ENCODE measurements at places on chromosomes 12 and 14.

- DNase-seq: no peak
Measured at GRCh38 chr14:99515301-99516155, 34.3 kb downstream of the CCNK start.

- no peak for DNase-seq
Measured at GRCh38 chr12:79452906-79453305, 237.9 kb downstream of the PAWR start.

GRCh38 chr14:83173687-83174086 lies 1640.0 kb upstream of the SEL1L start:
- no peak for DNase-seq

GRCh38 chr14:31489691-31490090 lies 1.9 kb upstream of the GPR33 start:
- no peak for DNase-seq

DNA sequence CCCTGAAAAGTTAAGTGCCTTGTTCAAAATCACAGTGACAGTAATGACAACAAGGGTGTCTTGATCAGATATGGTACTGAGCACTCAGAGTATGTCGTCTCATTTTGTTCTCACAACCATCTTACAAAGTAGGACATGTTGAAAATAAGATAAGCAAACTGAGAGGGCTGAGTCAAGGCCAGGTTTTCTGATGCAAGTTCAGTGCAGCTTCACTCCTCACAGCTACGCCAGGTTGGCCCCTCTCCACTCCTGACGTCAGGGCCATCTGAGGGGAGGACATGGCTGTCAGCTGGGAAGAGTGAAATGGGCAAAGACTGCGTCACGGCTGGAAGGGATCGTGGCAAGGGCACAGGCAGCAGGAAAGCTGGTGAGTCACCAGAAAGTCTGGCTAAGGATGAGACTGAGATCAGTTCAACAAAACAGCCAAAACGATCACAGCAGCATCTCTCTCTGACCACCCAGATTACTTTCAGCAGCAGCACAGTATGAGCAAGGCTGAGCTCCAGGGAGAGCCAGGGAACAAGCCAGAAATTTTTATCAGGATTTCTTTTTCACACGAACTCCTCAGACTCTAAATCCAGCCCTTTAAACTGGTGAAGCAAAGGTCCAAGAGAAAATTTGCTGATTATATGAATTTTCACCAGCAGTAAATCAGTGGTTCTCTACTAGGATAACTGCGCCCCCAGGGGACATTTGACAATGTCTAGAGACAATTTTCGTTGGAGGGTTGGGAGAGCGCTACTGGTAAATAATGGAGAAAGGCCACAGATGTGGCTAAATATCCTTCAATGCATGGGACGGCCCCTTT lies 297.9 kb upstream of the AMIGO2 start:
- no peak for DNase-seq

DNA sequence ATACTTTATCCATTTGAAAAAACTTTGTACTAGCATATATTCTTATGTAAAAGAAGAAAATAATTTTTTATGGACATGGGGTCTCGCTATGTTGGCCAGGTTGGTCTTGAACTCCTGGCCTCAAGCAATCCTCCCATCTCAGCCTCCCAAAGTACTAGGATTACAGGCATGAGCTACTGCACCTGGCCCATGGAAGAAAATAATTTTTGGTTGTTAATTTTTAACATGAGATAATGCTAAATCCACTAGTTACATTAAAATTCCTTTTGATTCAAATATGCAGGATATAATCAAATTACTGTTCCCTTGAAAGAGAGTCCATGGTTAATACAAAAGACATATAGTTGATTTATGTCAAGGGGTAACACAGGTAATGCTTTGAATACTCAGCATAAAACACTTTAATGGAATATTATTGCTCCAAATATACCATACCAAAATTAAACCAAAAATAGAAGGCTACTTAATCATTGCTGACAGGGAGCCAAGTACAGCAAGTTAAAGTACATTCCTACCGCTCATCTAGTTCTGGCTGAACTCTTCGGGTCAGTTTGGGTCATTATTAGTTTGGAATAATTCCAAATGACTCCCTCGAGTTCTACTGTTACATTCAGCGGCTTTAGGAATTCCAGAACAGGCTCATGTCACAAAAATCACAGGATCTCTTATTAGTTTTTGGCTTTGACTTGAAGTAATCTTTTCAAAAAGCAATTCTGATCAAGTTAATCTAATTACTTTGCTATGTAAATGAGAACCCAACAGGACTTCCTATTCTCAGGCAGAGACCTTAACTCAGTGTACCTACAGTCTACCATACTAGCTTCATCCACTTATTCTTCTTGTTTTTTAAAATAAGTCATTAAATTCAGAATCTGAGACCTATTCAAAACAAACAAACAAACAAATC lies 6.1 kb downstream of the SOS2 start:
- no peak for DNase-seq

GRCh38 chr12:10012630-10013330 lies 2.4 kb downstream of the CLEC12B start:
- no peak for DNase-seq

DNA sequence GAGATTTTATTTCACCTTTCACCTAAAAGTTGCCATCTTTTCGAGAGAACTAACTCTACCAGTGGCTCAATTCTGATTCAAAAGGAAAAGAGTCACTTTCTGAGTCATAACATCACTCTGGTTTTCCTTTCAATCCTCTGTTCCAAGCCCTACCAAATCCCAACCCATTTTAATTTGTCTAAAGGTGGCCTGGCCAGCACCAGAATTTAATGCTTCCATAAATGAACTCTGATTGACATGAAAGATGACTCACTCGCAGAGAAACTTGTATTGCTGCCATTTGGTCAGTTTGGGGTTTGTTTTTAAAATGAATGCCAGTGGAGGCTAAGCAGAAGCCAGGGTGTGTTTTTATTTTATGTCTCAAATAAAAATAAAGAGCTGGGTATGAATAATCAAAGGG lies 117.4 kb upstream of the SOX5 start:
- DNase-seq: no peak

GRCh38 chr14:86838363-86838762 lies 1154.6 kb downstream of the GALC start:
- DNase-seq: no peak

DNA sequence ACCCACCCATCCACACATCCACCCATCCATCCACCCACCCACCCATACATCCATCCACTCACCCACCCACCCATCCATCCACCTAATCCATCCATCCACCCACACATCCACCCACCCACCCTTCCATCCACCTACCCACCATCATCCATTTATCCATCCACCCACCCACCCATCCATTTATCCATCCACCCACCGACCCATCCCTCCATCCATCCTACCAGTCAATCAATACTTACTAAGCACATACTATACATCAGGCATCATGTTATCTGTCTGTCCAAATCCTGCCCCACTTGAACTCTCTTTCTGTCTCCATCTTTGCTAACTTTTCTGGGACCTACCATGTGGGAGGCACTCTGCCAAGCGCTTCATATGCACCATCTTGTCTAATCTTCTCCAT lies 15.4 kb downstream of the GALNT9 start:
- no peak for DNase-seq

DNA sequence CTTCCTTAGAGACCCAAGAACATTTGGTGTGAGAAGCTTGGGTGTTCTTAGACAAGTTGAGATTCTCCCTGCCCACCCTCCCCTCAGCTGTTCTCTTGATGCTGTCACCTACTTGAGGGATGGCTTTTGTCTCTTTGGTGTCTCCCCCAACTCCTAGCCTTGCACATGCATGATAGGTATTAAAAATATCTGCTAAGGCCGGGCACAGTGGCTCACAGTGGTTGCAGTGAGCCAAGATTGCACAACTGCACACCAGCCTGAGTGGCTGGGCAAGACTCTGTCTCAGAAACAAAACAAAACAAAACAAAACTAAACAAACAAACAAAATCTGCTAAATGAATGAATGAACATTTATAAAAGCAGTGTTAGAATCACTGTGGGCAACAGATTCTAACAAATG lies 261.1 kb downstream of the AKAP6 start:
- DNase-seq: no peak

DNA sequence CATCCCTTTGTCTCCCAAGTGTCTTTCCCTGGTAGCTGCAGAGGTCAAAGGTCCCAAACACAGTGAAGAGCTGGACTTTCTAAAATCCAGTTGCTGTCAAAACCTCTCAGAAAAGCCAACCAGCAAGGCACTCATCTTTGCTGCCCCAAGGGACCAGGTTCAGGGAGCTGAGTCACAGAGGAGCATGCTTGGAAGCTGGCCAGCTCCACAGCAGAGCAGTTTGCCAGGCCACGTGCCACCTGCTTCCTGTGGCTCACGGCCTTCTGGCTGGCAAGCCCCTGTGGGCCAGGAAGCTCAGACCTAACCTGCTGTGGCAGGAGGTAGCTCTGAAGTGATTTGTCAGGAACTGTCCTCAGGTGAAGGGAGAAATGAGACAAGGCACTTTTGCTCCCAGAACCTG lies 3.6 kb downstream of the ISCU start:
- peak; percentile 82 for DNase-seq

DNA sequence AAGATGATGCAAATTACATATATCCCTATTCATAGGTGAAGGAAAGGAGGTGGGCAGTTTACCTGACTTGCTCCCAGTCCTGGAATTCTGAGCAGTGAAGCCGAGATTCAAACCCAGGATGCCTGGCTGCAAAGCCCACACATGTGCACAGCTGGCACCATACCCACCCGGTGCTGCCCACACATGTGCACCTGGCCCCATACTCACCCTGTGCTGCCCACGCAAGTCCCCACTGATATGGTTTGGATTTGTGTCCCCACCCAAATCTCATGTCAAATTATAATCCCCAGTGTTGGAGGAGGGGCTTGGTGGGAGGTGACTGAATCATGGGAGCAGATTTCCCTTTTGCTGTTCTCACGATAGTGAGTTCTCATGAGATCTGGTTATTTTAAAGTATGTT lies 179.2 kb upstream of the C14orf180 start:
- DNase-seq: no peak

DNA sequence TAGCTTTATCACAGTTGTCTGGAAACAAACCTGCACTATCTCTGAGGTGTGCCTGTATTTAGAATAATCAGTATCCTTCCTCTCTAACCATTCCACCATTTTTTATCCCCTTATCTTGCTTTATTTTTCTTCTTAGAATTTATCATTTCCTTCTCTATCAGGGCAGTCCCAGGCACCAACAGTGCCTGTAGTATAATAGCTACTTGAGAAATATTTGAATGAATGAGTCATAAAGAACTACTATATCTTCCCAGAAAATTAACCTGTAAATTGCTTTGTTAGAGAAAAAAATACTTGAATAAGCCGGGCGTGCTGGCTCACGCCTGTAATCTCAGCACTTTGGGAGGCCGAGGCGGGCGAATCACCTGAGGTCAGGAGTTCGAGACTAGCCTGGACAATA lies 21.2 kb upstream of the FOXJ2 start:
- no peak for DNase-seq

GRCh38 chr14:22122829-22123560 lies 449.4 kb upstream of the OR4E1 start:
- no peak for DNase-seq

DNA sequence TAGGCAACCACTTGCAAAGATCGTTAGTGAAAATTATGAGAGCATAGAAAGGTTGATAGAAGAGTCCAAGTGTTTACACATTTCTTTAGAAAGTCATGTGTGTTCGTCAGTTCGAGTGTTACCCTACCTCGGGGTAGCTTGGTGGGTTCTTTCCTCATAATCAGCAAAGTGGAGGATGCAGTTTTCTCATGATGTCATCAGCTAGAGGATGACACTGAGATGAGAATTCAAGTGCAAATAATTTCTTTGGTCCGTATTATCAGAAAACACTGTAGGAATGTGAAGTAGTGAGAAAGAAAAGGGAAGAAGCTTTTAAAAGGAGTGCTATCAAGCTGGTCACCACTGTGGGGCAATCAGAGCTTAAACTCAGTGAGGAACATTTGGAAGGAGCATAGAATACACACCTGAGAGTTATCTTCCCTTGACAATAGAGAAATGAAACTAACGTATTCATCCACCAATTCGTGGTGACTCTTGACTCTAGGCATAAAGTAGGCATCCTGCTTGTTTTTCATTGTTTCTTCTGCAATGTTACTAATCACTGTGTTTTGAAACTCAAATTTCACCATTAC lies 1340.9 kb upstream of the TMEM132C start:
- DNase-seq: no peak

DNA sequence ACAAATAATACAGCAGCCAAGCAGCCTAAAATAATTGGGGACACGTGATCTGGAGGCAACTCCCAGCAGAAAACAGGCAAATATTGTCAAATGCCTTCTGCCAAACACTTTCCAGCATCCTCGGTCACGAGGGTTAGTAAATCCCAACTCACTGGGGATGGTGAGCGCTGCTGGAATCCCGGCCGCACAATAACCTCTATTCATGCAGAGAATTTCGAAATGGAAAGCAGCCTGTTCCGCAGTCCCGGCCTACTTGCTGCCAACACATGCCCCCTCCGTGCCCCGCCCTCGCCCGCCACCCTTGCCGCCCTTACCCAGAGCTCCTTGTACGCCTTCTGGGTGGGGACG lies 62.2 kb downstream of the RFX4 start:
- DNase-seq: peak; percentile 86

GRCh38 chr14:74267588-74267987 lies 28.3 kb downstream of the VSX2 start:
- DNase-seq: no peak

- no peak for DNase-seq
Measured at GRCh38 chr12:52262286-52262685, 12.2 kb upstream of the KRT86 start.

DNA sequence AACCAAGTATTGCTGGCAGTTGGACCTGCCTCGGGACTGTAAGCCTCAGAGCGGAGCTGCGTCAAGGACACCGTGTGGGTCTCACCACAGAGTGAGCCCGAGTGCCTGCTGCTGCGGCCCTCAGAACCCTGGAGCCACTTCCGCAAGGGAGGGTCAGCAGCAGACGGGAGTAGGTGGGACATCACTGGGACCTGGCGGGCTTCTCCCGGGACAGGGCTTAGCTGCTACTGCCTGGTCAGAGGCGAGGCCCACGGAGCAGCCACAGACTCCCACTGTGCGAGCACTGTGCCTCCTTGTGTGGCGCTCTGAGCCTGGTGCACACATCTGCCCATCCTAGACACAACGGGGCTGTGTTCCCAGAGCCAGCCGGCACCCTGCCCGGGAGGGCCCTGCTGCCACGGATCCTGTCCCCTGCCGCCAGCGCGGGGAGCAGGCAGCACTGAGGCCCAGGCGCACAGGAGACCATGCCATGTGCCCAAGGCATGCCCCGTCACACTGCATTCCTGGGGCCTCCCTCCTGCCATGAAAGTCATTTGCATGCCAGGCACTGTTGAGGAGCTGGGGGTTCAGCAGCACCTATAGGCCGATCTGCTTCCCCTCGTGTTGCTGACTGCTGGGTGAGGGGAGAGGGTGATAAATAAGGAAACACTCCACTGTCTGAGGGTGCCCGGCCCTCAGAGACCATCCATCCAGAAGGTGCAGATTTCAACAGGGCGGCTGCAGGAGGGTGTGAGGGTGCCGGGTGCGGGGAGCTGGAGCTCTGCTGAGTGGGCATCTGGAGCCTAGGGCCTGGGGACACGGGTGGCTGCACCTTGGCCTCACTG lies 10.0 kb downstream of the HIP1R start:
- DNase-seq: no peak

- no peak for DNase-seq
Measured at GRCh38 chr14:55350461-55350860, 61.2 kb downstream of the ATG14 start.
